ENCODE measurements at places on chromosomes 2 and 18.

DNA sequence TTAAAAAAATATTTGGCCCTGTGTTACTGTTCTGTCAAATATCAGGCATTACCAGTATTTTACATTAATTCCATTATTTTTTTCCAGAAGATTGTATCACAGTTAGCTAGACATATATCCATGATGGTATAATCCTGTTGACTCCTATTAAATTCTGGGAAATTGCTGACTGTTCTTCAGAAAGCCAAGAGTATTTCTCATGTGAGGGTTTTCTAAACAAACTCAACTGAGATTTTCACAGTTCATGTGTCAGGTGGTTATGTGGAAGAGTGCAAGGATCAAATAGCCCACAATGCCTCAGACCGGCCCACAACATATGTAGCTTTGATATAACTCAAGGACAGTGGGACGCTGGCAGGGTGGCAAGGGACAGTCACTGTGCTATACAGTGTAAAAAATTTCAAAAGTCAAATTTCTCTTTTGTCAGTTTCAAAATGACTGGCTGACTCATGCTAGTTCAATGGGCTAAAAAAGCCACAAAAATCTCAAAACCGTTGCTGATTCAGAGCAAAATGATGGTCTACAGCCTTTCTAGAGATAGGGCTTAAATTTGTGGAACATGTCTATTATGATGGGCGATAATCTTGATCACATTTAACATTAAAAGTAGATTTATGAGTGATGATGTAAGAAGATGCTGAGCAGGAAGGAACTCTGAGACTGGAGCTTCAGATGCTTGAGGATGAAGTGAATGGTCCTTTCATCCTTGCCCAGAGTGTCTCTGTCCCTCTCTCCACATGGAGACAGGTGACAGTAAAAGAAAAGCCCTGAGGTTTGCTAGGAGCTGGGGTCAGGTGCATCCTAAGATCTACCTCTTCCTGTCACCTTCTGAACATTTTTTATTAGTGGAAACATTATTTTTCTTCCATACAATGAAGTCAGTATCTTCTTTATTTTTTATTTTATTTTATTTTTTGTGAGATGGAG lies 175.8 kb upstream of the PIEZO2 start:
- DNase-seq = peak; percentile 84

GRCh38 chr2:160028431-160029269 lies 33.8 kb downstream of the PLA2R1 start:
- DNase-seq = peak; percentile 43

- peak; percentile 38 for DNase-seq
Observed at GRCh38 chr18:75334869-75335268, 92.6 kb downstream of the SMIM21 start.

DNA sequence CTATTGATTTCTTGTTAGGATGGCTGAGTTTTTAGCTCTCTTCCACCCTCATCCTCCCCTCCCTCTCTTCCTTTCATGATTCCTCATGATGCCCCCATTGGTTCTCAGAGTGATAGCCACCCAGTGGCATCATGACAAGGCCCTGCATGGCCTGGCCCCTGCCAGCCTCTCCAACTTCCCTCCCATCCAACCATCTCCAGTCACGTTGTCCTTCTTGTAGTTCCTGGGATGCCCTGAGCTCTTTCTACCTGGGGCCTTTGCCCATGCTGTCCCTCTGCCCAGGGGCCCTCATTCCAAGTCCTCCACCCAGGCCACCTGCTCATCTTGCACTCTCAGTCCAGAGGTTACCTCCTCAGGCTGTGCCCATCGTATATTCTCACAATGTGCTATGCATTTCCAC lies 247.5 kb downstream of the TFCP2L1 start:
- DNase-seq = no peak

DNA sequence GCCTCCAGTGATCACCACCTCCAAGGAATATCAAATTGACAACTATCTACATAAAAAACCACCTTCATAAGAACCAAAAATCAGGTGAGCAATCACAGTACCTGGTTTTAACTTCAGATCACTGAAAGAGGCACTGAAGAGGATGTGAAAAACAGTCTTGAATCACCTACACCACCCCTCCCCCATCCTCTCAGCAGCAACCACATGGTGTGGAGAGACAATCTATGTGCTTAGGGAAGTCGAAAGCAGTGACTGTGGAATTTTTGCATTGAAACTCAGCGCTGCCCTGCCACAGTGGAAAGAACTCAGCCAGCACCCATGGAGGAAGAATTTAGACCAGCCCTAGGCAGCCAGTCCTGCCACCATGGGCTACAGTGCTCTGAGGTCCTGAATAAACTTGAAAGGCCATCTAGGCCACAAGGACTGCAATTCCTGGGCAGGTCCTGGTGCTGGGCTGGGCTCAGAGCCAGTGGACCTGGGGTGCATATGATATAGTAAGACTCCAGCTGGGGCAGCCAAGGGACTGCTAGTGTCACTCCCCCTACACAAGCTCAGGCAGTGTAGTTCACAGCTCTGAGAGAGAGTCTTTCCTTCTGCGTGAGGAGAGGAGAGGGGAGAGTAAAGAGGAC lies 75.6 kb downstream of the ATL2 start:
- no peak for DNase-seq

DNA sequence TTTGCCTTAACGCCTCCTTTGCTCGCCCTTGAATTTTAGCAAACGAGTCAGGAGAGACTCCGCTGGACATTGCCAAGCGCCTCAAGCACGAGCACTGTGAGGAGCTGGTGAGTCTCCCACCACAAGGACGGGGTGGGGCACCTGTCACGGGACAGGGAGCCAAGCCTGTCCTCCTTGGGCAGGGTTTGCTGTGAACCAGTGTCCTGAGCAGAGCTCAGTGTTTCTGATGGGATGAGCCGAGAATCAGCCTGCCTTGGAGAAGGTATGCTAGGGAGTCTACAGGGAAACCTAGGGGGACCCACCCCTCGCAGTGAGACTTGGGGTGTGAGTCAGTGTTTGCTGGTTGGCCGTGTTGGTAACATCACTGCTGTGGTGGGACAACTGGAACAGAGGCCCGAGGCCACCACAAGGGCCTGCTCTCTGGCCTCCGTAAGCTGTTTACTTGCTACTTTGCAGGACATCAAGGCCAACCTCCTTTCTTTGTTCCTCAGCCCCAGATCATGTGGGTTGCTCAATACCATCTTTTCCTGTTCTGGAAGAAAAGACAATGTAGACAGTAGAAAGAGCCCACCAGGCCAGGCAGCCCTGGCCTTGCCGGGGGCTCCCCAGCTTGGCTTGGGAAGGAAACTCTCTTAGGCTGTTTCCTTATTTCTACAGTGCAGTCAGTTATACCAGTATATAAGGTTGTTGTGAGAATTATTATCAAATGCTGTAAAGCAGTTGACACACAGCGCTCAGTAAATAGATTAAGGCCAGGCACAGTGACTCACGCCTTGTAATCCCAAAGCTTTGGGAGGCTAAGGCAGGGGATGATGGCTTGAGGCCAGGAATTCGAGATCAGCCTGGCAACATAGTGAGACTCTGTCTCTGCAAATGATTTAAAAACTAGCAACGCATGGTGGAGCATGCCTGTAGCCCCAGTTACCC lies 42.4 kb downstream of the ITGB1BP1 start:
- peak; percentile 75 for DNase-seq
